Cerebellar cortex (tissue), 1 donor: ENCODE measurements at places on chromosomes 7 and 10.

DNA sequence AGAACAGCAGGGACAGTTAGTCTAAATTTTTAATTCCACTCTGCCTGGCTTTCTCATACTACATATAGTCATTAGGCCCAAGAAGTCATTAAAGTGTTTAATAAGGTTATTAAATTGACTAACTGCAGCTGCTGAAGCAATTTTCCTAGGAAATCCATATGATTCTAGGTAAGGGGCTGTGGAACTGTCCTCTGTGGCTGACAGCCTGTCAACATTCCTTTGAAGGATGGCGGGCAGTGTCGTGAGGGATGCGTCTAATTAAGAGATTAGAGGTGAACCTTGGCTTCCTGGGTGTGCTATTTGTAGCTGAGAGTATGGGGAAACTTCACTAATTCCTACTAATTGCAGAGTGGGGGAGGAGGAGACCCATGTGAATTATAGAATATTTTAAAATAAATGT lies 64.6 kb downstream of the SNX10 start:
- DNase-seq, result no peak

- no peak for DNase-seq
These were observed 4.7 kb downstream of the CACNB2 start for GRCh38 chr10:18144928-18145327.

DNA sequence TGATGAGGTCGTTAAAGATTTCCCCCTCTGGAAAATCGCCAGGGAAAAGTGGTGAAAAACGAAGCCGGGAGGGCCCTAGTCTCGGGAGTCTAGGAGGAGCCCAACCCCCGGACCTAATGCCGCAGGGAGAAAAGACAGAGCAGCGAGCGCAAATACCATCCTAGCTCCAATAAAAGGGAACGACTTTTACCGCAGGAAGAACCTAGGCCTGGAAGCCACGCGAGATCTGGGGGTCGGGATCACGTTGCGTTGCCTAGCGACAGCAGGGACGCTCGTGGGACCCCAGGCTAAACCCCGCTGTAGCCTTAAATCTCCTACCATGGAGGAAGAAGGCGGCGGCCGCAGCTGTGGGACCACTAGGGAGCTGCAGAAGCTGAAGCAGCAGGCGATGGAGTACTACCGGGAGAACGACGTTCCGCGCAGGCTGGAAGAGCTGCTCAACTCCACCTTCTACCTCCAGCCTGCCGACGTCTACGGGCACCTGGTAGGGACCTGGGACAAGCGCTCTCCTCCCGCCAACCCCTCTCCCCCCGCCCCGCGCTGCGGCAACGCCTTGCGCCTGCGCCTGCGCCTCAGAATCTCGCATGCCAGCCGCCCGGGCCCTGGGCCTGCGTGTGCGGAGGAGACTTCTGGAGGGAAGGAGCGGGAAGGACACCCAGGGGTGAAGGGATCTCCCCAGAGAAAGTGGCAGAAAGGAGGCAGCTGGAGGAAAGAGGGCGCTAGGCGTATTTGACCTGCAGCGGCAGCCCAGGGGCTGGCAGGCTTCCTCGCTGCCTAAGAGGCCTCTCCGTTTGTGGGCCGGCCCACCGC lies at the start of gene ENO4:
Gene ENO4 (plus strand): TSS at position 252 of the 810 bp plus-strand sequence. CDS start 68 bp downstream, at position 320.
- peak; percentile 90 for DNase-seq

GRCh38 chr10:30825022-30825421 lies 195.5 kb upstream of the LYZL2 start:
- DNase-seq, result no peak

DNA sequence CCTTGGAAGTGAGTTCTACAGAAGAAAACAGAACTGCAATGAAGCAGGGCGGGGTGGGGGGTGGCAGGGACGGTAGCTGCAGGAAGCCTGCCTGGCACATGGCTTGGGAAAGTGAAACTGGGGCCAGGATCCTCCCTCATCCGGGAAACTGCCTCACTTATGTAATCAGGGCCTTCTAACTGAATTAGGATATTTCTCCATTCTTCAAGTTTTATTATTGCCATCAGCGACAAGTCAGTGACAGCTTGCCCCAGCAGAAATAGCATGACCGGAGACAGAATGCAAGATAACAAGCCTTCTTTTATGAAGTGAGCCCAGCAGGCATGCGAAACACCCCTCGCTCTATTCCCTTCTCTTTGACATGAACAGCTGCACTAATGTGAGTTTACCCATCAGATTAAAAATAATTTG lies 77.5 kb upstream of the CACUL1 start:
- DNase-seq, result no peak

DNA sequence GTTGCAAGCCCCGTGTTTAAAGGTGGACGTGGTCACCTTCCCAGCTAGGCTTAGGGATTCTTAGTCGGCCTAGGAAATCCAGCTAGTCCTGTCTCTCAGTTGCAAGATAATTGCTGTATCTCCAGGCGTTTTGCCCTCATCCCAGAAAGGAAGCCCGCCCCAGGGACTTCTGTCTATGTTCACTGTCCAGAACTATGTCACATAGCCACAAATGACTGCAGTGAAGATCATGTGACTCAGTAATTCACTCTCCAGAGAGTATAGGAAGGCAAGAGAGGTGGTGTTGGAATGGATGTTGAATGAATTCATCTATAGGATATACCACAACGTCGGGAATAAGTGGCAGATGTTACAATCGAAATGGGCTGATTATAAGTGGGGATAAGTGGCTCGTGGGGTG lies 349 bp upstream of the ERVW-1 start:
- DNase-seq, result no peak

- DNase-seq, result no peak
These were observed 93.3 kb upstream of the ELMO1 start for GRCh38 chr7:37541810-37542443.

DNA sequence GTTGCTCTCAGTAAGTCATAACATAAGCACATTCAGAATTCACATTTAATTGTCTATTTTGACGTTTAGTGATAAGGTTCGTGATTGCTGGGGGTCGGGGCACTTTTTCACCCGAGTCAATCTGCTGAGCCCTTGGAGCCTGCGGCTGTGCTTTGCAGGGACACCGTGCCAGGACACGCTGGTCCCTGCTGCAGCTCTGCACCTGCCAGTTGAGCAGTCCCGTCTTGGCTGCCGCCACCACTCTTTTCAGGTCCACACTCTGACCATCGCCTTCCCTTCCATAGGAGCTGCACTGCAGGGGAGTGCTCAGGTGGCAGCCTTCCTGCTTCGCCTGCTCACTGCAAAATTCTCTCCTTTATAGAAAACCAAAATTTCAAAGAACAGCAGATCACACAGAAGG lies 36.4 kb downstream of the CUL1 start:
- peak; percentile 72 for DNase-seq

DNA sequence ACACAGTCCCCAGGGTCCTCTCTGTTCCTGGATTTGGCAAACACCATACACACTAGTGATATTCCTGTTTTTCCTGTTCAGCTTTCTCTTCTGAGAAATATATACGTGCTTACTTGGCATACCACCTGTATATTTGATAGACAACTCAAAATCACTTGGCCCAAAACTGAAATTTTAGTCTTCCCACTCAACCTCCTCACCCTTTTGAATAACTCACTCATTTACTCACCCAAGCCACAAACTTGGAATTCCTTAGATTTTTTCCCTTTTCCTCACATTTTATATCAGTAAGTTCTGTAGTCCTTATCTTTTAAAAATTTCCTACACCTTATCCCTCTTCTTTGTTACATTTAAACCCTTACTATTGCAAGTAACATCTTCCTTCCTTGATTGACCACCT lies 143.4 kb downstream of the PPP1R3A start:
- DNase-seq, result no peak

DNA sequence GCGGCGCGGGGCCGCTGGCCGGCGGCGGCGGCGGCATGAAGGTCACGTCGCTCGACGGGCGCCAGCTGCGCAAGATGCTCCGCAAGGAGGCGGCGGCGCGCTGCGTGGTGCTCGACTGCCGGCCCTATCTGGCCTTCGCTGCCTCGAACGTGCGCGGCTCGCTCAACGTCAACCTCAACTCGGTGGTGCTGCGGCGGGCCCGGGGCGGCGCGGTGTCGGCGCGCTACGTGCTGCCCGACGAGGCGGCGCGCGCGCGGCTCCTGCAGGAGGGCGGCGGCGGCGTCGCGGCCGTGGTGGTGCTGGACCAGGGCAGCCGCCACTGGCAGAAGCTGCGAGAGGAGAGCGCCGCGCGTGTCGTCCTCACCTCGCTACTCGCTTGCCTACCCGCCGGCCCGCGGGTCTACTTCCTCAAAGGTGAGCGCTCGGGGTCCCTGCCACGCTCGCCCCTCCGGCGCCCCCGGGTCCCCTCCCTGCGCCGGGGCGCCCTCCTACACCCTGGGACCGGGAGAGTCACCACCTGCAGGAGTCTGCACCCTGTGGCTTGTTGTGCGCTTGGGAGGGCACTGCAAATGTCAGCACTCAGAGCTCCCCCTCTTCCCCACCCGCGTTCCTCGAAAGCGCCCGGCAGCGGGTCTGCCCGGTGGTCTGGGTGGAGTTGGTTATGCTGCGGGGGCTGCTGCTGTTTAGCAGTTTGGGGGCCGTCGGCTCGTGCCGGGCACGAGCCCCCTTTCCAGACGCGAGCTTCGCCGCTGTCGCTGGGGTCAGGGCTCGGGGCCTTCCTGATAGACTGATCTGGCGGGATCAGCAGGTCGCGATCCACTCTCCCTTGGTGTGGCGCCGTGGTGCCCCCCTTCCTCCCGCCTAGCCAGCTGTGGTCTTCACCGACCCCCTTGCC lies 627 bp downstream of the DUSP5 start:
- no peak for DNase-seq
